Urinary bladder (tissue), 4 donors: ENCODE measurements at places on chromosomes 7 and 10. TPM values are rescaled to one million over a fixed set of nuclear protein-coding genes. Genes with fewer than 3 reads are reported as not detected.

GRCh38 chr10:22321924-22322640, 1.2 kb downstream of the BMI1 start:
- DNase-seq: no peak

The VWDE gene
- 6.7 TPM for total RNA-seq

DNA sequence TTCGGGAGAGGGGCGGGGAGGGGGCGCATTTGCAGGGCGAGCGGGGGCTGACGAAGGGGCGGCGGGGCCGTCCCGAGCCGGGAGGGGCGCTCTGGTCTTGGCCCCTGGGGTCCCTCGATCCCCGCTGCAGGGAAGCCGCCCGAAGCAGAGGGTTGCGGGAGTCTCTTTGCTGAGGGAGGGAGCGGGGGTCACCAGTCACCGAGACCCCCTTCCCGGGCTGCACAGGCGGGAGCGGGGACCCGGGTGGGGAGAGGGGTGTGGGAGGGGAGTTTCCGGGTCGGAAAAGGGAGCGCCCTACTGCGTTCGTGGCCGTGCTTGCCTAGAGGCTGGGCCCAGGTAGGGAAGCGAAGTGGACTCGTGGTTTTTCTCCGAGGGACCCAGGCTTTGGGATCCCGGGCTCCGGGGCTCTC, 422 bp downstream of the AP1S1 start:
- no peak for DNase-seq

DNA sequence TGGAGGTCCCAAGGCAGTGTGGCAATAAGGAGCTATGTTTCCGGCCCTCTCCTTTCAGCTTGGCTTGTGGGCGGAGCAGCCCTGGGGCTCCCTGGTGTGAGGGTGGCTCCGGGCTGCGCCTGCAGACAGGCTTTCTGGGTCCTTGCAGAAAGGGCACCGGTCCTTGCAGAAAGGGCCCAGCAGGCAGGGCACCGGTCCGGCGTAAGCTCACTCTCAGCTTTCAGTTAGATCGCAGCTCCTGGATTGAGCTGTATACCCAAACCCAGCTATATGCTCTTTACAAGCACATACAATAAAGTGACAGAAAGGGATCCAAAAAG, 293.8 kb upstream of the SHH start:
- no peak for DNase-seq

- DNase-seq: no peak
These were observed 4.0 kb upstream of the GPAM start for GRCh38 chr10:112187527-112187926.

The CRYGN gene
- 0.16 TPM for total RNA-seq

- no peak for DNase-seq
These were observed 13.1 kb downstream of the BLVRA start for GRCh38 chr7:43771573-43771972.

- no peak for DNase-seq
These were observed 77.8 kb downstream of the ATAD1 start for GRCh38 chr10:87740254-87740655.

DNA sequence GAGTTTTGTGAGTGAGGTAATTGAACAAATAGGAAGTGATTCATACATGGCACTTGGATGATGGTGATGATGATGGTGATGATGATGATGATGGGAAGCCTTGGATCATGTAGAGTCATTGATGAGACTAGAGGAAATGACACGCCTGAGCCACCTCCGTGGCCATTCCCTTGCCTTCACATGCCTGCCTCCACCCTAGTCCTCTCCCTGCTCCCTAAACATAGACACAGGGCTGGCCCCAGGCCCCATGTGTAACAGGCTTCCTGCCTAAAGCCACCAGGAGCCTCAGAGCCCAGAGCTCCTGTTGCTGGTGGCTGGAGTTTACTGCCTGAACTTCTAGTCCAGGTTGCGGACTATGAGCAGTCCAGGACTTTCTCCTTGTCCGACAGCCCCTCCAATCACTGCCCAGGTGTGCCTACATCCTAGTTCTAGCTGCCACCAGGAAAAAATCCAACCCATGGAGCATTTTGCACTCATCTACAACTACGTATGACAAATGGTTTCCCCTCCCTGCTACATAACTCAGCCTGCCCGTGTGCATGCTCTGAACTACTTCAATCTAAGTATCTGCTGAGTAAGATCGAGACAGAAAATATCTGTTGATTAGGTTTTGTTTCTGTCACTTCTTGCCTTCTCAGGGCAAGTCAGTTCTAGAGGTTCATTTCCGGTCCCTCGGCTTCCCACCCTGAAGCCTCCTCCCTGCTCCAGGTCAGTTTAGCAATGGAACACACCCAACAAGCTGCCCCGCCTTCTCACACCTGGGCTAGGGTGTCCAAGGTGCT, 35.5 kb upstream of the KDM7A start:
- no peak for DNase-seq

The SLC26A5 gene
- 1.6 TPM for total RNA-seq

The HYAL4 gene
- total RNA-seq: not detected

GRCh38 chr10:90530521-90530920, 327.3 kb downstream of the HTR7 start:
- DNase-seq: no peak

DNA sequence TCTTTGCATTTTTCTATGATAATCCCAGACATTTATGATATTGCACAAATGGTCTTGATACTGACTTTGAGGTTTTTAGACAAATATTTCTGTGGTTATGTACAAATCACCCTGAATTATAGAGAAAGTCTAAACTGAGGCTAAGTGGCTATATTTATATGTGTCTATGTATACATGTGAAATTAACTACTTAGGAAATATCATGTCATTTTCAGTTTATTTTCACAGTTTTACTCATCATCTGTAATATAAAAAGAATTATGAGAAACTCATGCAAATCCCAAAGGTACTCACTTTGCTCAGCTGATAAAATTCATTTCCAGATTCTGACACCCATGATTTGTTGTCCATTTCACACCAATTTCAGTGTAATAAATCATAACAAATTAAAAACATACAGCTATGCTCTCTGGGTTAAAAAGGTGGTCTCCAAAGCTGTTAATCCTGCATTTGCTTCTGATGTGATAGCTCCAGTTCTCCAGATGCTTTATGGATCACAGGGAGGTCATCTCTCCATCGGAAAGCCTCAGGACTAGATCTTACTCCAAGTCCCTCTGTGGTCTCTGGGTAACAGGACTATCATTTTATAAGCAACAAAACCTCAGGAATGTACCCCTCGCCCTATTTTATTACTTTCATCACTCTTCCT, 673.9 kb downstream of the PARD3 start:
- DNase-seq: no peak

DNA sequence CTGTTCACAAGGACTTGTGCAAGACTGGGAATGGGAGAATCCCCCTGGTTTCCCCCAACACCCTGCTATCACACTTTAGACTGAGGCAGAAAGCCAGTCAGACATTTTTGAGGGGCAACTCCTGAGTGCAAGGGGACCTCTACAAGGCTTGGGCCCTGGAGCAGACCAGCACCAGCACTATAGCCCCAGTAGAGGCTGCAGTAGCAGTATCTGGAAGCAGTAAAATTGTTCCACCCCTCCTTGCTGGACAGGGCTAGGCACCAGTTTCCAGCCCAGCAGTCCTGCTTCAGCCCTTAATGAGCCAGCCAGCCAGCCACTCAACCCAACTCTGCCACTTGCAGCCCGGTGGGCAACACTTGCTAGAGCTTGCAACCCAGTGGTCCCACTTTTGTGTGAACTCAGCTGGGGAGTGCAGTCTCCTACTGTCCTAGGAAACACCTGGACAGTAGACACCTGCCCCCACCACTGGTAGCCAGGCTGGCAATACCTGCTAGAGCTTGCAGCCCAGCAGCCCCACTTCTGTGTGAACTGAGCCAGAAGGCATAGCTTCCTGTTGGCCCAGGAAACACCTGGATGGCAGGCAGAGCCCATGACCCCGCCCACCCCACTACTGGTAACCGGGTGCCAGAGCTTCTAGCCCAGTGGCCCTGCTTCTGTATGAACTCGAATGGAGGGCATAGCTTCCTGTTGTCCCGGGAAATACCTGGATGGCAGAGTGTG, 65.0 kb downstream of the FBXL13 start:
- no peak for DNase-seq

The LRRC18 gene
- total RNA-seq: 0.32 TPM

DNA sequence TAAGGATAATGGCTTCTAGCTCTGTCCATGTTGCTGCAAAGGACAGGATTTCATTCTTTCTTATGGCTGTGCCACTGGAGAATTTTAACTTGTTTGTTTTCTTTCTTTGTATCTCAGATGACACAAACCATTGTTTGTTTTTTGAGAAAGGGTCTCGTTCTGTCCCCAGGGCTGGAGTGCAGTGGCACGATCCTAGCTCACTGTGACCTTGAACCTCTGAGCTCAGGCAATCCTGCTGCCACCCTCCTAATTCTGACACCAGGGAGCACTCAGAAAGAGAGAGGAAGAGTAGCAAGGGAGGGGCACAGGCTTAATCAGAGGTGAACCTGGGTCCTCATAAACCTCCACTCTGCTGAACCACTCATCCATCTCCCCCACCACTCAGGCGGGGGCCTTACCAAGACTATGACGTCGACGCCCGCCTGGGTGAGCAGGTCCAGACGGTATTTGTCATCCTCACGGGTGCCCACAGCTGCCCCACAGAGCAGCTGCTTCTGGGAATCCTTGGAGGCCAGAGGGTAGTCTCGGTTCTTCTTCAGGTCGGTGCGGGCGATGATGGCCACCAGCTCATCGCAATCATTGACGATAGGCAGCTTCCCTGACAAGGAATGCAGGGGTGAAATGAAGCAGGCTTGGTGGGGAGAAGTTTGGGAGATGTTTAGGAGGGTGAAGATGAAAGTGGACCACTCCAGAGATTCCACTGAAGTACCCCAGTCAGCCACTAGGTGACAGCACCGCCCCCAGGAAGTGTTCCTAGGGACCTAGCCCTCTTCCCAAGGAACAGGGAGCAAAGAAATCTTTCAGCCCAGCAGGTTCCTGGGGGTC, 11.6 kb downstream of the IMPDH1 start:
- DNase-seq: no peak

The ZNF365 gene
- total RNA-seq: 0.85 TPM

DNA sequence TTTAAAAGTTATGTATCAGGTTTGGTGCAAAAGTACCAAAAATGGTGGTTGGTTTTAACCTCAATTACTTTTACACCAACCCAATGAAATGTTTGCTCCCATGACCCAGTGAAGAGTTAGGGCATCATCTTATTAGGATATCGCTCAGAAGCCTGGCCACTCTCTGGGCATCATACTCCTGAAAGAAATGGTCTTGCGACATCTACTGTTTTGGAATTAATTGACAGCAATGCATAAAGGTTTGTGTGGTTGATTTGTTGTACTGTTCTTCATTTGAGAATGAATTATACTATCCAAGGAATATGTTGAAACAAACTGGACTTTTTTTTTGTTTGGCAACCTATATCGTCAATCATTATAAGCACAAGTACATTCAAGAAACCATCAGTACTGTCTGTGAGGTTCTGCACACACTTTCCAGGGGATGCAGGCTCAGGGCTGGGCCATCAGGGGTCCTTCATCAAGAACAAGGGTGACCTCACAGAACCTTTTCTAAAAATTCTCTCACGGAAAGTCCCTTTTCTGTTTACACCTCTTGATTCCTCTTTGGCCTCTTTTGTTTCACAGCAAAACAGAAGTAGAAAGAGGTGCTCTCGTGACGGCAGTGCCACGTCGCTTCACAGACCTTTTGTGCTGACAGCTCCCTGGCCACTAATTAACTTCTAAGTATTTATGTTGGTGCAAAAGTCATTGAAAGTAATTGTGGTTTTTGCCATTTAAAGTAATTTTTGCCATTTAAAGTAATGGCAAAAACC, 117.2 kb upstream of the KLF6 start:
- no peak for DNase-seq

The PLXNA4 gene
- total RNA-seq: 6.5 TPM

GRCh38 chr7:81767926-81768325, 1.9 kb downstream of the HGF start:
- no peak for DNase-seq

- peak; percentile 80 for DNase-seq
These were observed 23.8 kb upstream of the IFIT2 start for GRCh38 chr10:89278034-89278535.

DNA sequence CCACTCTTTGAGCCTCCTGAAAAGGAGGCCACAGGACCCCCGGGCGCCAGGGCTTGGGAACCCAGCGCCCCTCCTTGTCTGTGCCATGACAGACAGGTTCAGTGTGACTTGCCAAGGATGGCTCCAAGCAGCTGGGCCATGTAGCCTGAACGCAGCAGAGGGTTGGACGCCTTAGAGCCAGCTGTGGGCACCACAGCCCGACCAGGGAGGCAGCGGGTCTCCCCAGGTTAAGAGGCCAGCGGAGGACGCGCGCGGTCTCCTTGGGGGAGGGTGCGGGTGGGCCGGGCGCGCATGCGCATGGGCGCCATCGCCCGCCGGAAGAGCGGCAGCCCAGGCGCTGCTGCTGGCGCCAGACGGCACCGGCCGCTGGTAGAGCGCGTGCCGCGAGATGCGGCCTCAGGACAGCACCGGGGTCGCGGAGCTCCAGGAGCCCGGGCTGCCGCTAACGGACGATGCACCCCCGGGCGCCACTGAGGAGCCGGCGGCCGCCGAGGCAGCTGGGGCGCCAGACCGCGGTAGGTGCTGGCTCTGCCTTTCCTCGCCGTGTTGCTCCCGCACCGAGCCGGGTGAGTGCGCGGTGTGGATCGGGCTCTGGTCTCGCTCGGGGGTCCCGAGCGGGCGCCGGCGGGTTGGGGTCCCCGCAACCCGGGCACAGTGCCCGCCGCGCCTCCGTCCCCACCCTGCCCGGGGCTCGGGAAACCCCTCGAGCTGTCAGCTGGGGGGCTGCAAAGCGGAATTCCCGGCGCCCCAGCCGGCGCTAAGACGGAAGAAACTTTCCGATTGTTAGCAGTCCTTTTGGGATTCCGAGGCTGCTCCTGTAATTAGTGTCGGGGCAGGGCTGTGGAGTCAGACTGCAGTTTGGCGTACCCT, at the start of gene SLC35G1:
Gene SLC35G1, plus strand, starts transcription at position 333 of the 870 bp plus-strand sequence. Its CDS starts 56 bp downstream, at position 389.
- no peak for DNase-seq

The SDHAF3 gene
- total RNA-seq: 22.3 TPM

The SPOCK2 gene
- 3.2 TPM for total RNA-seq

DNA sequence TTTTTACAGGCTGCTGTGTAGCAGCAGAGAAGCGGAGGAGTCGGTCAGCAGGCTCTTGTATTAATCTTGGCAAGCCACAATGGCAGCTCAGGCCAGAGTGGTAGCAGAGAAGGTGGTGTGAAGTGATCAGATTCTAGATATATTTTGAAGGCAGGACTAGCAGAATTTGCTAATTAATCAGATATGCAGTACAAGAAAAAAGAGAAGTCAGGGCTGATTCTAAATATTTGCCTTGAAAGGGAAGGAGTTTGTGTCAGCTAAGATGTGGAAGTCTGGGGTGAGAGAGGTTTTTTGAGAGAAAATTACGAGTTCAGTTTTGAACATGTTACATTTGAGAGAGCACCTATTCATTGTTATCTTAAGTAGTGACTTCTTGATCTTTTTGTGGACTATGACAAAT, 176.3 kb downstream of the WNT2 start:
- DNase-seq: no peak

GRCh38 chr10:60155943-60156683, 233.6 kb downstream of the ANK3 start:
- no peak for DNase-seq

DNA sequence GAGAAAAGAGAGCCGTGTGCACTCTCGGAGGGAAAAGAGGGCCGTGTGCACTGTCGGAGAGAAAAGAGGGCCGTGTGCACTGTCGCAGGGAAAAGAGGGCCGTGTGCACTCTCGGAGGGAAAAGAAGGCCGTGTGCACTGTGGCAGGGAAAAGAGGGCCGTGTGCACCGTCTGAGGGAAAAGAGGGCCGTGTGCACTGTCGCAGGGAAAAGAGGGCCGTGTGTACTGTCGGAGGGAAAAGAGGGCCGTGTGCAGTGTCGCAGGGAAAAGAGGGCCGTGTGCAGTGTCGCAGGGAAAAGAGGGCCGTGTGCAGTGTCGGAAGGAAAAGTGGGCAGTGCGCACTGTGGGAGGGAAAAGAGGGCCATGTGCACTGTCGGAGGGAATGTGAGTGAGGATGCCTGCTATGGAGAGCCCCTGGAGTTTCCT, 188.7 kb downstream of the DNAJB6 start:
- DNase-seq: no peak
